ENCODE measurements at places on chromosomes 13 and 19.

DNA sequence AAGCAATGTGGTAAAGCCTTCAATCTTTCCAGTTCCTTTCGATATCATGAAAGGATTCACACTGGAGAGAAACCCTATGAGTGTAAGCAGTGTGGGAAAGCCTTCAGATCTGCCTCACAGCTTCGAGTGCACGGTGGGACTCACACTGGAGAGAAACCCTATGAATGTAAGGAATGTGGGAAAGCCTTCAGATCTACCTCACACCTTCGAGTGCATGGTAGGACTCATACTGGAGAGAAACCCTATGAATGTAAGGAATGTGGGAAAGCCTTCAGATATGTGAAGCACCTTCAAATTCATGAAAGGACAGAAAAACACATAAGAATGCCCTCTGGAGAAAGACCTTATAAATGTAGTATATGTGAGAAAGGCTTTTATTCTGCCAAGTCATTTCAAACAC is 15.6 kb upstream of the ZNF763 start:
- no peak for DNase-seq

GRCh38 chr13:97001636-97002035 is 7.4 kb upstream of the OXGR1 start:
- peak; percentile 59 for DNase-seq

- no peak for DNase-seq
These were observed 10.3 kb downstream of the TMEM272 start for GRCh38 chr13:51834581-51835171.

DNA sequence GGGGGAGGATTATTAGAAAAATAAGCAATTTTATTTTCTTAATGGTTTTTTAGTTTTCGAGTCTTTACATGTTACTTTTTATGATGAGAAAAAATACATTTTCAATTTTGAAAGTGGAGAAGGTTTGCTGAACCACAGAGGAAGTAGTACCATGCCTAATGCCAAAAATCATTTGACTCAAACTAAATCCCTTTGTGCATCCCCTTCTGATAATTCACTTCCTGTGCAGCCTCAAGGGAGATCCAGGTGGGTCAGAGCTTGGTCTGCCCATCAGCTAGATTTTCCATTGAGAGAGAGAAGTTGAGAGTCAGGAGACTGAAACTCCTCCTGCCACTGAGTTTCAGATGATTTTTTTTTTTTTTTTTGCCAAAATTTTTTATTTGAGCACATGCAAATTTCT is 571.7 kb downstream of the LIG4 start:
- DNase-seq: no peak

- peak; percentile 99 for DNase-seq
These were observed at the start of gene EIF3K for GRCh38 chr19:38618590-38619360. TSS of gene EIF3K (plus strand) at chr19:38619188. CDS start at chr19:38619269, 81 bp downstream.

DNA sequence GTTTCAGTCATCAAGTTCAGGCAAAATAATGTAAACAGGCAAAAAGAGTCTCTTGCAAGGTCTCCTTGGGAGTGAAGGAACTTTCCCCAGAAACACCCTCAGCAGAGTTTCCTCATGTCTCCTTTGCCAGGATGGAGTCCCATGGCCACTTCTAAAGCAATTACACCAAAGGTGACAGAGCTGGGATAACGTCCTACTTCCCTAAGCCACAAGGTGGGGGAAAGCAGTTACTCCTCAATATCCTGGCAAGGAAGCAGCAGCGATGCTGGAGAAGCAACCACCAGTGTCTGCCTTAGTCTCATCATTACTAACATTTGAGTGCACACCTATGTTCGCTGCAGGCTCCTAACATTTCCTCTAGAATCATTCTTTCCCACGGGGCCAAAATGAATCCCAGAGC is 88.6 kb downstream of the UBL3 start:
- no peak for DNase-seq

DNA sequence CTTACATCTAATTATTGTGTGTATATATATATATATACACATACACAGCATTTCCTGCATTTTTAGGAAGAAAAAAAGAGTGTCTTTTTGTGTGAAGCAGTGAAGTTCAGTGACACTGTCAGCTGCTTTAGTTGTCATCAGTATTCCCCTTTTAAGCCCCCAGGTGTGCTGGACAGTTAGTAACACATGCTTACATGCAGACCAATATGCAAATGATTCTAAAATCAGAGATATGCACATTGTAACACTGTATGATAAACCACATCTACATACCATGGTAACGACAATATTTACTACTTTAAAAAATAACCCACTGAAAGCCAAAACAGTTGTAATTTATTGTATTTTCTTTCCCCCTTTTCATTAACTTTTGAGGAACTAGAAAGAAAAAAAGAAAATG is 16.8 kb downstream of the LHFPL6 start:
- DNase-seq: no peak

DNA sequence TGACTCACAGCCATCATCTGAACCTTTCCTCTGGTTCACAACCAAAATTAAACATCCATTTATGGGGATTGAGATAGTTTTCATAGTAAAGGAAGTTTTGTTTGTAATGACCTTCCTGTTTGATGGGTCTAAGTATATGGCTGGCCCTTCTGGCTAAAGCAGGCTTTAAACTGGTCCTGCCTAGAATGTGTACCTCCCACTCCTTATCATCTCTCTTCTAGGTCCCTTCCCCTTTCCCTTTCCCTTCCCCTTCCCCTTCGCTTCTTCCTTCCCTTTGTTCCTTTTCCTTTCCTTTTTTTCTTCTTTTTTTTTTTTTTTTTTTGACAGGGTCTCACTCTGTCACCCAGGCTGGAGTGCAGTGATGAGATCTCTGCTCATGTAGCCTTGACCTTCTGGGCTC is 35.6 kb downstream of the BBC3 start:
- DNase-seq: no peak

GRCh38 chr19:17687141-17687856 is 855 bp downstream of the UNC13A start:
- no peak for DNase-seq

- no peak for DNase-seq
These were observed 450.0 kb upstream of the SLC10A2 start for GRCh38 chr13:103516015-103516795.

DNA sequence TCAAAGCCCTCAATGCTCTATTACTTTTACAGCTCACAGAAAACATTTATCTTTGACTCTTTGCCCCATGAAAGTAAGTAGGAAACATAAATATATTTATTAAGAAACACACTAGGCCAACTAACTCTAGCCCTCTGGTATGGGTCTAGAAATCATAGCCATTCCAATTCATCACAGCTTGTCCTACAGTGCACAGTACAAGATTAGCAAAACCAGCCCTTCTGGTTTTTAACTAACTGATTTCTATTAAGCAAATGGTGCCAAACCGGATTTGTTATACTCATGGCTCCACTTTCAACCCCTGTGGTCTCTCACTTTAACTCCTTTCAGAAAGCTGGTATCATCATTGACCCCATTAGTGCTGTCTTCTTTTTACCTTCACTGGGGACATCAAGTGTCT is 5.6 kb upstream of the LRRC63 start:
- no peak for DNase-seq

GRCh38 chr13:112894423-112894672 is 74.7 kb upstream of the MCF2L start:
- no peak for DNase-seq

DNA sequence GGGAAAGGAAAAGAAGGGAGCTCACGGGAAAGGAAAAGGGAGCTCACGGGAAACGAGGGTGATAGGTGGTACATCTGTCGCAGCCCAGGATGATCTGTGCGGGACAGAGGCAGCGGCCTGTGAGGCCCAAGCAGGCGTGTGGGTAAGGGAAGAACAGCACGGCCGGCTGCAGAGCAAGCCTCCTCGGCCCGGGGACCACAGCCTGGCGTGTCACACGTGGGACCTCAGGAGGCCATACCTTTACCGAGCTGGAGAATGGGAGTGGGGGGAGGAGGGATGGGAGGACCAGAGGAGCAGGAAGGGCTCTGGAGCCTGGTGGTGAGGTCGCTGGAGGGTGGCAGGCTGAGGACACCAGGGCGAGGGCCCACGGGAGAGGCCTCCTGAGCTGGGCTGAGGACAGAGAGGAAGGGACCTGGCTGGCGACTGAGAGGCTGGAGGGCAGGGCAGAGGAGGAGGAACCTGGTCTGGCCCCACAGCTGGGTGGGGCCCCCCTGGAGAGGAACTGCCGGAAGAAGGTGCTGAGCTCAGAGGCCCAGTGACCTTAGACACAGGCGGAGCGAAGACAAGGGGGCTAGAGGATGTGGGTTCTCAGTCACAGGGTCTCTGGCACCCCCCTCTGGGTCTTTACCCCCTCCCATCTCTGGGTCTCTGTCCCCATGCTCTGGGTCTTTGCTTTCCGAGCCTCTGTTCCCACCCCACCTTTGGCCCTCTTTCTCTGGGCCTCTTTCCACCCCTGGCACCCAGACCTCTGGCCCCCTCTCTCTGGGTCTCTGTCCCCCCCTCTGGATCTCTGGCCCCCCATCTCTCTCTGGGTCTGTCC is 2.9 kb upstream of the FTL start:
- peak; percentile 44 for DNase-seq

GRCh38 chr19:347946-348861 is 3.6 kb upstream of the MIER2 start:
- DNase-seq: no peak

DNA sequence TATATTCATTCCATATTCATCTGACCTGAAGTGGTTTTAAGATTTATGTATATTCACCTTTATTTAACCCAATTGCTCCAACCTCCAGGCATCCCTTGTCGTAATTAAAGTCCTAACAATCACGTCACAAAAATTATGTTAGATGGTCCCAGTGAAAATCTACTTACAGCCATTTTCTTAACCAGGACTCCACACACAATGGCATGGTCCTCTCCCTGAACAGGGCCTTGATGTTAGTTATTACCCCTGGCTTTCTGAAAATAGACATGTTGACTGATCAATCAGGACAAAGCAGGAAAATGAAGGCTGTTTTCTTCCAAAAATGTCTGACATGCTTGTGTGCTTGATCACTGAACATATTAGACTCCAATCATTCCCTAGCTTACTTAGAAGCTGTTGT is 542.7 kb upstream of the SLITRK5 start:
- no peak for DNase-seq

DNA sequence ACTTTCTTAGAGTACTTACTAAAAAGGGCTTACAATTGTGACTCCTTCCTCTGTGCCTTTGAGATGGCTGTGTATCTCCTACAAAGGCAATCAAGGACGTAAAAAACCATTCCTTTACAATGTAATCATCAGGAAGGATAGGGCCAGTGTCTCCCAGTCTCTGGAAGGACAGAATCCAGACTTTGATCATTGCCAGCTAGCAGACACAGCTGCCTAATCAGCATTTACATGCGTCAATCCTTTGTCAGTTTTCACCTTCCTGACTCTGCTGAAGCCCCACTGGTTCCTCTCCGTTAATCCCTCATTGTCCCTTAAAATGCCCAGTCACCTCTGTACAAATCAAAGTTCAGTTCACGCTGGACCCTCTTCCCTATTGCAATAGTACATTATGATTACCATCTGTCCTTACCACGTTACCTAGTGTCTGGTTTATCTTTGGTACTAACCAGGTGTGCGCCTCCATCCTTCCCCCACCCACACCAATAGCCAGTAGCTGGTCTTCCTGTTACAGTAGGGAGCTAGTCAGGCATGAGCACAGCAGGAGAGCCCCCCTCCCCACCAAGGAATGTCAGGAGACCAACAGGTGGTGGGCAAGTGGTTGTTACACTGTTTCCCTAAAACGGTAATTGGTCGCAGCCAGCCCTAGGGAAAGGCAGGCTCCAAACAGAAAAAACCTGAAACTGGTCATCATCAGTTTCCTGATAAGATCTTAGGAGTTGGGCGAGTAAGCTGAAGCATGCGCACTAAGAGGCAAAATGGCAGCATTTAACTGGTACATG is 49.7 kb downstream of the TGDS start:
- DNase-seq: no peak

GRCh38 chr13:102376318-102376717 is 25.5 kb downstream of the FGF14 start:
- DNase-seq: no peak

DNA sequence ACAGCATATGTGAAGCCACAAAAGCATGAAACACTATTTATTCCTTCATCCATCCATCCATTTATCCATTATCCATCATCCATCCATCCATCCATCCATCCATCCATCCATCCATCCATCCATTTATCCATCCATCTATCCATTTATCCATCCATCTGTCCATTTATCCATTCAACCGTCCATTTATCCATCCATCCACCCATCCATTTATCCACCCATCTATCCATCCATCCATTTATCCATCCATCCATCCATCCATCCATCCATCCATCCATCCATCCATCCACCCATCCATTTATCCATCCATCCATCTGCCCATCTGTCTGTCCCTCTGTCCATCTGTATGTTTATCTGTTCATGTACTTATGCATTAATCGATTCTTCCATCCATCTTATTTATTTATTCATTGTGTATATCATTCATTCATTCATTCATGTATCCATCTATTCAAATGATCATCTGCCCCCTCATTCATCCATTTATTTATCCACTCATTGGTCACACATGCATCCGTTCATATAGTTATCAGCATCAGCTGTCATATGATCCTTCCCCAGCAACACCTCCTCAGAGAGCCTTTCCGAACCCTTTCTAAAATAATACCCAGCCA is 7.0 kb upstream of the MYH14 start:
- DNase-seq: no peak

DNA sequence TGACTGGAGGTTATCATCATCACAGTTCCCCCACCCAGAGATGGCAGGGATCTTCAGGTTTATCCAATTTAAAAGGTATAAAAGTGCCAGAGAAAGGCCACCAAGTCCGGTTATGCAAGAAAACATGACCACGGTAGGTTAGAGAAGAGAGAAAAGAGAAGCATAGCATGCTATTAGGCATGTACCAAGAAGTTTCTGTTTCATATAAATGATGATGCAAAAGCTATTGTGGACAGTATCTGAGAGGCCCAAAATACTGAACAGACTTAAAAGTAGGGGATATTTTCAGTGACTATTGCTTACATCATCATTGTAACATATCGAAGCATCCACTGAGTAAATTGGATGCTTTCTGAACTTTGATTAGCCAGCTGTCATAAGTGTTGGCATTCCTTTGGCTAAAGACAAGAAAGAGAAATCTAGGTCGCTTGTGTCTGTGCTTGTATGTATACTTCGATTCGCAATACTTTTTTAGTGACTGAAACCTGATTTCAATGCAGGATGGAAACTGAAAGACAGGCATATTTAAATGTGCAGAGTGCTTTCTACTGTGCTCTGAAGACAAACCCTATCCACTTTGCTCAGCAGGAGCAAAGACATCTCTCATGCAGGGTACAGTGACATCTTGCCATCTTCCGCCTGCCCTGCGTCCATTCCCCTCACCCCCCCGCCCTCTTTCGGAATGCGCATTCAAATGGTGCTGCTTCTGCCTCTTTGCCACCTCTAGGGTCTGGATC is 180.3 kb downstream of the SHISA2 start:
- DNase-seq: no peak

DNA sequence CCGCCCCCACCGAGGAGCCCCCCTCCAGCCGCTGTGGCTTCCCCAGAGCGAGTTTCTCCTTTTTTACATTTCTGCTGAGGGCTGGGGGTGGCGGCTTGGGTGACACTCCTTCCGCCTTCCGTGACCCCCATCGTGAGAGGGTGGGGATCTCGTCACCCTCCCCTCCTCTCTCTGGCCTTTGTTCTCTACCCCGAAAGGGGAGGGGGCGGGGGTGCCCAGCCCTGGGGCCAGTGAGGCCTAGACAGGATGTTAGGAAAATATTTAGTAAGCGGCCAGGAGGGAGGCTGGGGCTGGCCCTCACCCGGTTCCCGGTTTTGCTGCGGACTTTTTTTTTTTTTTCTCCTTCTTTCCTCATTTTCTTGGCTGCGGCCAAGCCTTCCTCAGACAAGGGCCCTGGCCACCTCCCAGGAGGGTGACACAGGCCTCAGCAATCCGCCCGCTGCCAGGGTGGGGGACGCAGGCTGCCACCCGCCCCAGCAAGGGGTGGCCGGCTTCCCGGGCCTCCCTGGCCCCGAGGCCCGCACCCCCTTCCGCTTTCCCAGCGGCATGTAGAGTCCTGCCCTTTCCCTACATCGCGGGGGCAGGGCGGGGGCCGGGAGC is 3.9 kb downstream of the MIDN start:
- DNase-seq: peak; percentile 87

Data from pons (tissue), 1 donor.